ENCODE measurements at places on chromosomes 3 and 15.

- no peak for DNase-seq
Observed at GRCh38 chr15:89278307-89278706, 34.5 kb downstream of the FANCI start.

DNA sequence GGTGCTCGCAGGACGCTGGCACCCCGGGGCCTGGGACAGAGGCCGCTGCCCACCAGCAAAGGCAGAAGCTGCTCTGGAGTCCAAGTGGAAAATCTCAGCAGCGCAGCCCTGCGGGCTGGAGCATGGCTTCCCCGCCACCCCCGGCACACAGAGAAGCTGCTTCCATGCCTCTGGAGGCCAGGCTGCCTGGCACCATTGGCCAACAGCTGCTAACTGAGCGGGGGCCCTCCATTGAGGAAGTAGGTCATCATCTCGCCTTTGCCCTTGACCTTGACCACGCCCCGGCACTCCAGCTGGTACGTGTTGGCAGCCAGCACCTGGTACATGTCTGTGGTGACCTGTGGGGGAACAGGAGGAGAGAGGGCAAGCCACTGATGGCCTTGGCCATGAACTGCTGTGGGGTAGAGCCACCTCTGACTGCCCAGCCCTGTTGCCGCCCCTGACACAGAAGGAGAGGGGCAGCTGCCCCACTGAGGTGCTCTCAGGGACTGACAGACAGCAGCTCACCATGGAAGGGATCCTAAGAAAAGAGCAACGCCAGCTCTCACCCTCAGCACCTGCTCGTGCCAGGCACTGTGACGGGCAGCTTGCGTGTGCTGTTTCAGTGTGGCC lies 82.8 kb downstream of the SEC22A start:
- no peak for DNase-seq

DNA sequence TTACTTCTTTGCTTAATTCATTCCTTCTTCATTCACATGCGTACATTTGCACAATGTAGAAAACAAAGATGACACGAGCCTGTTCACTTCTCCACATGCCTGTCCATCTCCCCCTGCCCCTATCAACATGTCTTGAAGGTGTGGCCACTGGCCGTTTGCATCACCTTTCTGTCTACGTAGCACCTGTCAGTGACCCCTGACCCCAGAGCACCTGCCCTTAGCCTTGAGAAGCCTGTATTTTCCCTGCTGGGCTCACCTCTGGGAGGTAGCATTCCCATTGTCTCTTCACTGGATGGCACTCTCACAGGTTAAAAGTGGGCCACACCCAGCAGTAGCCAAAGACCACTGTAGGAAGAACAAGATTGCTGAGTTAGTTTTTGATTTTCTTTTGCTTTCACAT lies 234.1 kb downstream of the THSD4 start:
- DNase-seq, result no peak

DNA sequence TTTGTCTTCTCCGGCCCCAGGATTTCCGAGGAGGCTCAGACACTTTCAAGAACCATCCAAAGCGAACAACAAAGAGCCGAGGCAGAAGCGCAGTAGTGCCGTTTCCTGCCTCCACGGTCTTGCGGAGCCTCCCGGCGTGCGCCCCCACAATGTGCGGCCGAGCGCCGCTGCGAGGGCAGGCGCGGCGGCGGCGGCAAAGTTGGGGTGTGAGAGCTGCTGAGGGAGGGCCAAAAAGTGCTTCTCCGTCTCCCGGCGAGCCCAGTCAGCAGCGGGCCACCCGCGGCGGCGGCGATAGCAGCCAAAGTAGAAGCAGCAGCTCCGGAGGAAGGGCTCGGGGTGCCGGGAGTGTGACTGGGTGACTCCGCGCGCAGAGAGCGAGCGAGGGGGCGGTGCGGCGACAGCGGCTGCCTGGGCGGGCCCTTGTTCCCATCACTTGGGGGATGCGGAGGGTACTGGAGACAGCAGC lies 749.1 kb downstream of the ROBO1 start:
- DNase-seq, result no peak

DNA sequence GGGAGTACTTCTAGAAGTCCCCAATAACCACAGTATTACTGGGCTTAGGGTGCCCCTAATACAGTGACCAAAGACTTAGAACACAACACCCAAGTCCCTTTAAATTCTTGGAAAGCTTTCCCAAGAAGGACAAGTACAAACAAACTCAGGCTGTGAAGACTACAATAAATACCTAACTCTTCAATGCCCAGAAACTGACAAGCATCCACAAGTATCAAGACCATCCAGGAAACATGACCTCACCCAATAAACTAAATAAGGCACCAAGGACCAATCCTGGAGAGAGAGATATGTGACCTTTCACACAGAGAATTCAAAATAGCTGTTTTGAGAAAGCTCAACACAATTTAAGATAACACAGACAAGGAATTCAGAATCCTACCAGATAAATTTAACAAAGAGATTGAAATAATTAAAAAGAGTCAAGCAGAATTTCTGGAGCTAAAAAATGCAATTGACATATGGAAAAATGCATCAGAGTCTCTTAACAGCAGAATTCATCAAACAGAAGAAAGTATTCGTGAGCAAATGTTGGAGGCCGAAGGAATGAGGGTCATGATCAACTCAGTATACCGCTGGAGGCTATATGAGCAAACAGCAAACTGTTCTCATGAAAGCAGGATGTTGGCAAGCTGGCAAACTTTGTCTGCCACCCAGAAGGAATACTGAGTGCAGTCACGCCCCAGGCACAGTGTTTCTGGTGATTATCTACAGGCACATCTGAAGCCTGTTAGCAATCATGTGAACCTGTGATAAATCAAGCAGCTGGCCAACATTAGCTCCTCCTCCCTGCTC lies 87.0 kb upstream of the NECTIN3 start:
- no peak for DNase-seq

- no peak for DNase-seq
Observed at GRCh38 chr3:62636235-62636826, 238.9 kb downstream of the CADPS start.

DNA sequence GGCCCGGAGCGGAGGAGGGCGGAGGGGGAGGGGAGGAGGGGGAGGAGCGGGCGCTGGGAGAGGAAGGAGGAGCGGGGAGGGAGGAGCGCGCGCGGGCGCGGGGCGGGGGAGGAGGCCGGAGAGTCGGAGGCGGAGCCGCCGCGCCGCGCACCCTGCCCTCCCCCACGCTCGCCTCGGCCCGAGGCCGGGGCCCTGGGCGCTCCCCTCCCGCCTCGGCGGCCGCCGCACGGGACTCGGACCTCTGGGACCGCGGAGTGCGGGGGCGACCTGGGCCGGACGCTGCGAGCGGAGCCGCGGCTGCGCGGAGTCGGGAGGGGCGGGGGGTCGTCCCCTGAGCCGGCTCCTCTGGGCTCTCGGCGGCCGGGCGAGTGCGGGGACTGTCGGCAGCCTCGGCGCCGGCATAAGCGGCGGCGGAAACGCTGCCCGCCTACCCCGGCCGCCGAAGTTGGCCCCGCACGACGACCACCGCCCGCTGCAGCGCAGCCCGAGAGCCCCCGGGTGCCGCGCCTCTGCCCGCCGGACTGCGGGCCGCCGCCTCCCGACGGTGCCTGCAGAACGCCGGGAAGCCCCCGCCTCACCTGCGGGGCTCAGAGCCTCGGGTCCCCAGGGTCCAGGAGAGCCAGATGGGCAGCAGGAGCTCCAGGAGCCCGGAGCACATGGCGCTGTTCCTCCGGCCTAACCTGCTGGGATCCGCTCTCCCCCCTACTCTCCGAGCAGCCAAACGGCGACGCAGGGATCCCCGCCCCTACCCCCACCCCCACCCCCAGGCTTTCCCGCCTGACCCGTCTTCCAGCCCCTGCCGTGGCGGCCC lies 406 bp upstream of the GABRB3 start:
- DNase-seq, result no peak

GRCh38 chr15:65083262-65083701 lies 6.7 kb downstream of the KBTBD13 start:
- no peak for DNase-seq

DNA sequence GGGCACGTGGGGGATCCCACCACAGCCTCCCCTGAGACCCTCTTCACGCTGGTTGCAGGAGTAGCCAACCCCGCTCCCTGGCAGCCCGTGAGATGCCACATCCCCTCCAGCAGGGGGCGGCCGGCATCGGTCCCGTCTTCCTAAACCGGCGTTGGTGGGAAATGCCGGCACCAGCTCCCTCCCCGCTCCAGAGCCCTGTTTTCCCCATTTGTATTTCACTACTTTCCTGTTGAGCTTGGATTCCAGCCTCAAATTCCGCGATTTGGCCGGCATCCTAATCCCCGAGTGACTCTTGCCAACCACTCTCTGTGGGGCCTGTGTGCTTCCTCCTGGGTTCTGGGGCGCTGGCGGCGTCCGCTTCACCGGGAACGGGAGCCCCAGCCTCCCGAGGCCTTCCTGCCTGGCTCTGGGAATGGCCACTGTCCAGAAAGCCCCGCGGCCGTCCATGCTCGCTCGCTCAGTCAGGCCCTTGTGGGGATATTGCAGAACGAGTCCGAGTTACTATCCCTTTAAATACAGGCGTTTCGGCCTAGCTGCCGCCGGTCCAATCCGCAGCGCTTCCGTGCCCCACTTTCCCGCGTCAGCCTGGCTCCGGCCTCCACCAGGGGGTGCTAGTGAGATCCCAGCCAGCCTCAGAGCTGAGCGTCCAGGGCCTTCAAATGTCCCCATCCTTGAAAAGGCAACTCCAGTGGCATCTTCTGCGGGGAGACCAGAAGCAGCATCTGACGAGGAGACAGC lies 8.1 kb upstream of the ADAMTS17 start:
- DNase-seq, result peak; percentile 81

- DNase-seq, result no peak
Observed at GRCh38 chr3:134446800-134447199, 39.0 kb downstream of the ANAPC13 start.

DNA sequence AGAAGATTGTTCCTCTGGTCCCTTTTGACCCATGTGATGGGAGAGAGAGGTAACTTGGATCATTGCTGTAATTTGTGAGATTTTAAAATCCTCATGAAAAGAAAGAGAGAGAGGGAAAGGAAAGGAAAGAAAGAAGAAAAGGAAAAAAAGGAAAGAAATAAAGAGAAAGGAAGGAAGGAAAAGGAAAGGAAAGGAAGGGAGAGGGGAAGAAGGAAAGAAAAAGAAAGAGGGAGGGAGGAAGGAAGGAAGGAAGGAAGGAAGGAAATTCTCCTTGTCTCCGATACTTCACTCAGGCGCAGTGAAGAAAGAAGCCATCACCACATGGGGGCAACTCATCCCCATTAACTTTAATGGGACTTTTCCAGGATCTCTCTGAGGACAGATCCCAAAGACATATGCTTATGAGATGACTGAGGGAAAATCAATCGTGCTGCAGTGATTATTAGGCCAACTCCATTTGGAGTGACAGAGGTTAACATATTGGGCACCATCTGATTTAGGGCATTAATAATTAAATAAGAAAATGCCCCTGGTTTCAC lies 123.0 kb downstream of the MEGF11 start:
- no peak for DNase-seq

DNA sequence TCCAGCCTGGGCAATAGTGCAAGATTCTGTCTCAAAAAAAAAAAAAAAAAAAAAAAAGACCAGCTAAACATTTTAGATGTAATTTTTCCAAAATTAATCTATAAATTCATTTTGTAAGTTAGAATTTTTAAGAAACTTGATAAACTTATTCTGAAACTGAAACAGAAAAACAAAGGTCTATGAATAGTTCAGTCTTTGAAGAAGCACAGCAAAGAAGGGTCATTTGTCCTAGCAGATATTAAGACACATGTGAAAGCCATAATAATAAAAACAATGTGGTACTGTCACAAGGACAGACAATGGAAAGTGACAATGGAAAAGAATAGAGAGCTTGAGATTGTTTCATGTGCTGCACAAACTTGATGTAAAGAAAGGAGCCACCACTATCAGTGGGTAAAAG lies 29.0 kb upstream of the PRSS50 start:
- no peak for DNase-seq

DNA sequence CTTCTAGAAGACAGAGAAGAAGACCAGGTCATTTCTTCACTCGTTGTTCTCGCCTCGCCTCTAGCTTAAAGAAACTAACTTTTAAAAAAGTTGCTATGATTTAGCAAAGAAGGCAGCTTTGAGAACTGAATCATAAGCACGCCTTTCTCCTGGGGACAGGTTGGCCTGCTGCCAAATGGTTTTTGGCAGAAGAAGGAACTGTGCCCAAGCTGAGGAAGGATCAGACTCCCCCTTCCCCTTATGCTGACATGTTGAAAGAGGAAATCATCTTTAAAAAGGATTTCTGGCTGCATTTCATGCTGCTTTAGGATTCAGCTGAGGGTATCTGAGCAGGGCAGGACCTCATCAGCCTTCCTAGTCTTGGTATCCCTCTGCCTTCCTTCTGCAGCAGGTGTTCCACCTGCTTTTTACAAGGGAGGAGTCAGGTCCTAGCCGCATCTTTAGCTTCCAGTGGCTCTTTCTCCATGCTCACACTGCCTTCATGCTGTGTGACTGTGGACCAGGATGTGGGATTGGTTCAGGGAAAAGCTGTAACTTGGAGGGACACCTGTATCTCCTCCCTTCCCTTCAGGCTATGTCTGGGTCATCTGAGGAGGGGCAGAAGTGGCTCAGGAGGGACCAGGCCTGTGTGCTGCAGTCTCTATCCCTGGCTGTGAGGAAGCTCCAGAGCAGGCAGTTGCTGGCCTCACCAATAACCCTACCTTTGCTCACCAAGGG lies 34.1 kb upstream of the HACD2 start:
- DNase-seq, result no peak

DNA sequence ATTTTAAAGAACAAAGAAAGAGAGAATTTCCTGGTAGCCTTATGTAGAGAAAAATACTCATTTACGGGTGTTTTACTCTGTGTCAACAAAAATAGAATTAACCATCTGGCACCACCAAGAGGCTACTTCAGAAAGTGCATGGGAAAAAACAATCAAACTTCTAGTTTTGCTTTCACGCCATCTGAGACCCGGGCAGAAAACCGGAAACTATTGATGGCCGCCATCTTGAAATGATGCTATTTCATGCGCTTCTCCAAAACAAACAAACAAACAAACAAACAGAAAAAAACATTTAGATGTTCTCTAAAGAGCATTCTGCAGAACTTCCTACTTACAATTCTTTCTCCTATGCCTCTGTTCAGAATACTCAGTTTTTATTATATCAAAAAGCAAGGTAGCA lies 49.4 kb upstream of the SYNPR start:
- DNase-seq, result no peak

DNA sequence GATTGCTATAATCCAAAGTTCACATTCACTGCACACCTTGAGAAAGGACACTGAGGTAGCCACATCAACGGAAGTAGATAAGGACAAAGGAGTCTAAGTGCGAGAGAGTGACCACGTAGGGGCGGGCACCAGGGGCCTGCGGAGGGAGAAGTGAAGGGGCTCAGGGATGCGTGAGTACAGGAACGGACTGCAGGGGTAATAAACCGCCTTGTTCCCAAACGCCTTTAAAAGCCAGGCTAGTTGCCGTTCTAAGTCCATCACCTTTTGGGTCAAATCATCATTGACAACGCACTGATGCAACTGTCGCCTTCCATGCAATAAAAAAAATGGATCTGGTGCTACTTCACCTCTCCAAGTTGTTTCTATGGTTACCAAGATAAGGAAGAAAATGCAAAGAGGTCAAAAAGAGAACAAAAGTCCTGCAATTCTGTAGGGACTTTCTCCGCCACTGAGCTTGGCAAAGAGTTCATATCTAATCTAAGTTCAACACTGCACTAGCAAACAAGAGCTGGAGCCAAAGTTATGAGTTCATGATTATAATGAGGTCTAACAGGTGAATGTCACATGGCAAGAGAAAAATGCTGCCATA lies 32.6 kb upstream of the ATP11B start:
- DNase-seq, result no peak
